Karpas-422 (cell line): ENCODE measurements at places on chromosomes 3 and 15. TPM values are rescaled to one million over a fixed set of nuclear protein-coding genes. Genes with fewer than 3 reads are reported as not detected.

Gene LRRC34
- 10.0 and 11.8 TPM in 2 replicates for total RNA-seq

Gene ELL3
- total RNA-seq = 522 and 565 TPM in 2 replicates

Gene ZNF80
- total RNA-seq = not detected in 2 replicates

Gene MKRN2OS
- total RNA-seq = not detected in 2 replicates

Gene ARGFX
- total RNA-seq = not detected in 2 replicates

Gene C2CD4A
- not detected in 2 replicates for total RNA-seq

Gene SEMA6D
- not detected in 2 replicates for total RNA-seq

Gene IGSF10
- 0.07 TPM in 1 of 2 replicates, not detected in the other for total RNA-seq
